Activated T-cell treated with anti-CD3 and anti-CD28 coated beads for 1 hour (primary cell): ENCODE measurements at places on chromosomes 3 and 15.

DNA sequence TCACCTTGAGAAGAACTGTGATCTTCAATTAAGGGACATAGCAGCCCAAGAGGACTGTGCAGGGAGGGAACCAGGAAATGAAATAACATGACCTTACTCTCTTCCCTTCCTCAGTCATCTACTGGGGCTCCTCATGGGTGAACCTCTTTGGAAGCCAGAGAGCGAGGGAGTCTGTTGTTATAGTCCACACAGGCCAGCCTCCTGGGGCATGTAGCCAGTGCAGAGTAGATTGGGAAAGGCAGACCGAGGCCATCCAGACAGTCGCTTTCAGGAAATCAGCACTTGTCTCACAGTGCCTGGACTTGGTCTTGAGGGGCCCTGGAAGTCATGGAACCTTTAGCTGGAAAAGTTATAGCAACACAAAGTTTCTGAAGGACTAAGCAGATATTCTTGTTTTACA lies 6.1 kb downstream of the CRTAP start:
- no peak for DNase-seq

DNA sequence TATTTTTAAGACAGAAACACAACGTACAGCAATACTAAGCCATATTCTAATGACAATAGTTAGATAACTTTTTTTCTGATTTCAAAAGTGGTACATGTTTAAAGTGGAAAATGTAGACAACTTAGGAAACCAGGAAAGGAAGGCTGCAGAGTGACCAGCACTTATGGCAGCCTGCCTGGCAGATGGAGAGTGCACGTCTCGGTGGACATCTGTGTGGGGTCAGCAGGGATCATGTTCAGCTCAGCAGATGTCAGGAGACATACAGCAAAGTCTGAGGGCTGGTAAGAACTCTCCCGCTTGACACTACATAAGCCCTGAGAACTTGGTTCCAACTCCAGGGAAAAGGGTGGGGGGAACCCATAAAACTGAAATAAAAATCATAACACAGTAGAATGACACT lies 128.6 kb upstream of the ADPGK start:
- no peak for DNase-seq

GRCh38 chr3:107919239-107919638 lies 171.6 kb downstream of the CD47 start:
- no peak for DNase-seq

GRCh38 chr3:23653647-23654525 lies 151.9 kb upstream of the UBE2E1 start:
- no peak for DNase-seq

DNA sequence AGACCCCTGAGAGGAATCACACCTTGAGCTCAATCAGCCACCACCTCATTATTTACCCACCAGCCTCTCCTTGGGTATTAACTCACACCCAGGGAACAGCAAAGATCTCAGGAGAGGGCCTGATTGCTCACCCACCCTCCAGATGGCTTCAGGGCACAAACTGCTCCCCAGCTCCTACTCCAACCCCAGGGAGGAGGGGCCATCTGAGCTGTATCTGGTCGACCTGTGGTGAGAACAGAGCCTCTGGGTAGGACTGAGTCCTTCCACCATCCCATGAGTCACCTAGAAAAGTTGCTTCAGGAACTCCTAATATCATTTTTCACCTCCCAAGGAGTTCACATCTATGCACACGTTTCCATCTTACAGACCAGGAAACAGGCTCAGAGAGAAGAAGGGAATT lies 44.8 kb upstream of the HES1 start:
- DNase-seq = no peak

DNA sequence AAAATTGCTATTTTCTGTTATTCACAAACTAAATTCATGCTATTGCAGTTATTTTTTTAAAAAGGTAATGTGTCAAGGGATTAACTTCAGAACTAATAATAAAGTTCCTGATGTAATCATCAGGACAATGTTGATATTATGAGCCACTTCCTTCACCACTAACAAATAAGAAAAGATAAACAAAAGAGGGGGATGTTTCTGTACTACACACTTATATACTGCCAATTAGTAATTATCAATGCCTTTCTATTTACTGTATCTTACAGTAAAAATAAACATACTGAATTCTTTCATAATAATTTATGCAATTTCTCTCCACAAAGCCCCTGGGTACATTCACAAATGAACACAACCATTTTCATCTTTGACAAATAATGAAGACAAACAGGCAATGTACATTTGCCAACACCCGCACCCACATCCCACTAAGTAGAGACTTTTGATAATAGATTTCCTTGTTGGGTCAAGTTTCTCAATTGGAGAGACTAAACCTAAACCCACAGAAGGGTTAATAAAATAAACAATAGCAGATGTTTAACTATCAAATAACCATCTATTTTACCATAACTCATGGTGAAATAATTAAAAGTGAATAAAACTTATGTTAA lies 3.7 kb downstream of the CBLB start:
- DNase-seq = no peak

DNA sequence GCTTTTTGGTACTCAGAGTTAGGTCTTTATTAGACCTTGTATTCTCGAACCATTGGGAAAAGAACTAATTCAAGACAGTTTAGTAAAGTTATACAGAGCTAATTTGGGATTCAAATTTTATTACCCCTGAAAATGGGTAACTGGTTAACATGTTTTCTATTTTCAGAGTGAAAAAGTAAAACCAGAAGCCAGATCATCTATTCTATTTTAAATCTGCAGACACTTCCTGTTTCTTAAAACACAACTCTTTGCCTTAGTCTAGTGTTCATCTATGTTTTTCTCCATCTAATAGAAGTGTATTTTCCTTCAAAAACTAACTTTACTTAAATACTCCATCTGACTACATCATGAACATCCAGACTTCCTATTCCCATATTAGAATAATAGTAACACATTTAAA lies 113.4 kb downstream of the CCNL1 start:
- no peak for DNase-seq

- no peak for DNase-seq
These were observed 241.6 kb downstream of the SCAPER start for GRCh38 chr15:76663529-76663928.

- DNase-seq = no peak
These were observed 10.7 kb upstream of the CSPG4 start for GRCh38 chr15:75723171-75723846.

- DNase-seq = no peak
These were observed 37.3 kb downstream of the CACNA2D2 start for GRCh38 chr3:50466177-50466576.
